ENCODE measurements at places on chromosomes 5 and 9. TPM values are rescaled to one million over a fixed set of nuclear protein-coding genes. Genes with fewer than 3 reads are reported as not detected.

The TTC1 gene
- total RNA-seq, result 36.7 TPM

The SLIT3 gene
- total RNA-seq, result 65.1 TPM

- peaks cover 62% of the 10 kb centered on the region for H3K4me1 ChIP-seq
- H3K36me3 ChIP-seq, result peaks cover 4% of the 10 kb centered on the region
- no peak overlapping the region for H3K4me3 ChIP-seq
Measured at GRCh38 chr5:119359737-119360413, 4.1 kb downstream of the TNFAIP8 start.

DNA sequence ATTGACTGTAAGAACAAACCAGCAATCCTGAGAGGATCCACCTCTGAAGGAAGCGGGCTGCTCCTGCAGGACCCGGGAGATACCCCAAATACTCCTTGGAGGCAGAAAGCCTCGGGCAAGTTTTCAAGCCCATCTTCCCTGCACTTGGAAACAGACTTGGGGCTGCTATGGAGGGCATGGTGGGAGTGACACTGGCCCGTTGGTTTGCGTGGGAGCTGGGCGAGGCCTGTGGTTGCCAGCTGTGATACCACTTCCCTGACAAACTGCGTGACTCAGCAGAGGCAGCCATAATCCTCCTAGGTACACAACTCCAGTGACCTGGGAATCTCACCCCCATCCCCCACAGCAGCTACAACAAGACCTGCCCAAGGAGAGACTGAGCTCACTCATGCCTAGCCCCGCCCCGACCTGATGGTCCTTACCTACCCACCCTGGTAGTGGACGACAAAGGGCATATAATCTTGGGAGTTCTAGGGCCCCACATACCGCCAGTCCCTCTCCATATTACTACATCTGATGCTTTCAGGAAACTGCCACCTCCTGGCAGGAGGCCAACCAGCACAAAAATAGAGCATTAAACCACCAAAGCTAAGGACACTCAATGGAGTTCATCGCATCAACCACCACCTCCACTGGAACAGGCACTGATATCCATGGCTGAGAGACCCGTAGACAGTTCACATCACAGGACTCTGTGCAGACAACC lies 38.1 kb upstream of the VLDLR start:
- no peaks in the 10 kb centered on the region for H3K27me3 ChIP-seq
- no peaks in the 10 kb centered on the region for H3K4me1 ChIP-seq
- no peak for DNase-seq
- H3K4me3 ChIP-seq, result no peak overlapping the region
- no peak overlapping the region for H3K27ac ChIP-seq

DNA sequence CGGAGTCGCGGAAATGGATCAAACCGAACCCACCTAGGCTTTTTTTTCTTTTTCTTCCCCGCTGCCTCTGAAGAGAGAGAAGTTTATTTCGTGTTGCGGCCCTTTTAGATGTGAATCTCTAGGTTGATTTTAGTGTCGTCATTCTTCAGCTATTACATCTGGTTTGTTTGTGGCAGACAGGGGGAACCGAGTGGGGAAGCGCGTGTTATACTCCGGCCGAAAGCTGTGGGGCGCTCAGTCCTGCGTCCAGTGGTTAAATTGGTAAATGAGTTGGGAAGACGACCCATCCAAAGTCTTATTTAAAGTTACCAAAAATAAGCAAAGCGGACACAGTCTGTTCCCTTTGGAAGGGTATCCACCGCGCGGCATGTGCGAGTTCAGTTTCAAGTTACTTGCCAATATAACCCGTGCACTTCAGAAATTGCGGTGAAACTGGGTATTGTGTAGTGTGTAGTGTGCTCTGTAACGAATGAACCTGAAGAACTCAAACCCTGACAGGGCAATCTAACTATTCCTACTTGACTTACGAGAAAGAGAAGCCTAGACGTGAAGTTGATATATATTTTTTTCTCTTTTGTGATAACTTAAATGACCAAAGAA lies 1.3 kb downstream of the MAN2A1 start:
- no peak for DNase-seq
- H3K27ac ChIP-seq, result peak overlapping the region; percentile 88
- H3K27me3 ChIP-seq, result peaks cover 2% of the 10 kb centered on the region
- peaks cover 41% of the 10 kb centered on the region for H3K4me1 ChIP-seq

DNA sequence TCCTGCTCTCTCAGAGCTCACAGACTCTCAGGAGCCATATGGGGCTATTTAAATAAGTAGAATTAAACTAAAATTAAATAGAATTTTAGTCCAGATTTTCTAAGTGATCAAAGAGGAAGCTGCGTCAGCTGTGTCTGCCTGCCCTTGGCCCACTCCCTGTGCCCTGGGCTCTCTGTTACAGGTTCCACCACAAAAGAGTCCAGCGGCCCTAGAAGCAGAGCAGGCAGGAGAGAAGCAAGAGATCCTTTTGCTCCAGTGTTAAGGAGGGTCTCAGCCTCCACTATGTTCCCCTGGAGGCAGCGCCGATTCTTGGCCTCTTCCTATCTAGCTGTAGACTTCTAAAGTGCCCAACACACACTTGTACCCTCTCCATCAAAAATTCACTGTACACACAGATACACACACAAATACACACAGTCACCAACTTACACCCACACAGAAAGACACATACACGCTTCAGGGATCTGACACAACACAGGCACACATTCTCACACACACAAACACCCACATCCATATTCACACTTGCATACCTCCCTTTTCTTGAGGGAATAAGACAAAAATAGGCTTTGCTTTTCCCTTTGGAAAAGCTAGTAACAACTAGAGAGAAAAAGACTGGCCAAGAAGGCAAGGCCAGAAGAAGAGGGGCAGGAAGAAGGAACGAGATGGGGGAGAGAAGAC lies 5.5 kb upstream of the TNIP1 start:
- no peaks in the 10 kb centered on the region for H3K36me3 ChIP-seq
- peak overlapping the region; percentile 10 for H3K27ac ChIP-seq
- no peak overlapping the region for H3K4me3 ChIP-seq
- H3K4me1 ChIP-seq, result peaks cover 31% of the 10 kb centered on the region
- DNase-seq, result no peak

The GPR150 gene
- total RNA-seq, result not detected

- no peak overlapping the region for H3K27ac ChIP-seq
- no peak overlapping the region for H3K4me3 ChIP-seq
- H3K27me3 ChIP-seq, result no peaks in the 10 kb centered on the region
- no peak for DNase-seq
Measured at GRCh38 chr5:102453716-102454115, 45.1 kb downstream of the SLCO6A1 start.

The NXNL2 gene
- 2.2 TPM for total RNA-seq
